ENCODE measurements at places on chromosomes 1 and 21.

GRCh38 chr1:6127587-6128163 lies 52.4 kb downstream of the CHD5 start:
- DNase-seq, result no peak

GRCh38 chr1:53519421-53519820 lies 60.2 kb downstream of the DMRTB1 start:
- no peak for DNase-seq

DNA sequence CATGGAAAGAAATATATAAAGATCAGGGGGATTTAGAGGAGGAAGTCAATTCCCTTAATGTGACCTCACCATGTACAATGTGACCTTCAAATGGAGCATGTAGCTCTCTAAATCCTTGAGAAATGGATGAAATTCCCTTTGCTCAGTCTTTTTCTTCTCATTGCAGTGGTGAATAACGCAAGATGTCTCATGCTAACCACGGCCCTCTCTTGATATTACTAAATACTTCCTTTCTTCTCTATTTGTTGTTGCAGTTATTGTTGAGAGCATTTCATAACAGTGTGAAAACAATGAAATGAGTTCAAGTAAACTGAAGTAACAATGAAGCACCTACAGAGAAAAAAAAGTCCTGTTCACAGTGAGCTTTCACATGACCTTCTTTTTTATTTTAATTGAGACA lies 55.6 kb downstream of the ZNF281 start:
- DNase-seq, result no peak

DNA sequence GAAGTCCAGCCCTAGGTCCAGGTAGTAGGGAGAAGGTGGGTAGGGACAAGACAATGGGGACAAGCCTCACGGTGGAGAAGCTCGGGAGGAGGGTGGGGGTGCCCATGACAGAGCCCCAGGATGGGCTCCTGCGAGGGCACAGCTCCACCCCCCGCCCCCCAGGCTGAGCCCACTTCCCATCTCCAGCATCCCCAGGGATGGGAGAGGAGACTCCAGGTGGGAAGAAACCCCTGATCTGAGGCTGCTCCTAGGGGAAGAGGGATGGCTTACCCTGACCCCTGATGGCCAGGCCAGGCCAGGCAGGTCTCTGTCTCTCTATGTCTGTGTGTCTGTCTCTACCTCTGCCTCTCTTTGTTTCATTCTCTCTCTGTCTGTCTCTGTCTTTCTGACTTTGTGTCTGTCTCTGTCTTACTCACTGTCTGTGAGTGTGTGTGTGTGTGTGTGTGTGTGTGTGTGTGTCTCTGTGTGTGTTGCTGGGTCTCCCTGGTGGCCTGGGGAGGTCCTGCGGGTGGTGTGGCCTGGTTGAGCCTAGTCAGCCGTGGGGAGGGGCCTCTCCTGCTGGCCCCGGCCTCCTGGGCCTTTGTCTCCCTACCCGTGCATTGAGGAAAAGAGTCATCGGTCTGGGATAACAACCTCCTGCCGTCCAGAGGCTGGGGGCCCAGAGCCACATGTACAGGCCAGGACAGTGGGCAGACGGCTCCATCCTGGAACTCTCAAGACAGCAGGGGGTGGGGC lies 45.7 kb downstream of the WNT9A start:
- no peak for DNase-seq

GRCh38 chr1:203129501-203130231 lies 2.1 kb downstream of the ADORA1 start:
- no peak for DNase-seq

GRCh38 chr1:232413674-232414073 lies 216.3 kb downstream of the SIPA1L2 start:
- no peak for DNase-seq

GRCh38 chr21:33244779-33245105 lies 15.0 kb downstream of the IFNAR2 start:
- DNase-seq, result no peak

GRCh38 chr1:177010211-177010825 lies 154.2 kb downstream of the ASTN1 start:
- no peak for DNase-seq

DNA sequence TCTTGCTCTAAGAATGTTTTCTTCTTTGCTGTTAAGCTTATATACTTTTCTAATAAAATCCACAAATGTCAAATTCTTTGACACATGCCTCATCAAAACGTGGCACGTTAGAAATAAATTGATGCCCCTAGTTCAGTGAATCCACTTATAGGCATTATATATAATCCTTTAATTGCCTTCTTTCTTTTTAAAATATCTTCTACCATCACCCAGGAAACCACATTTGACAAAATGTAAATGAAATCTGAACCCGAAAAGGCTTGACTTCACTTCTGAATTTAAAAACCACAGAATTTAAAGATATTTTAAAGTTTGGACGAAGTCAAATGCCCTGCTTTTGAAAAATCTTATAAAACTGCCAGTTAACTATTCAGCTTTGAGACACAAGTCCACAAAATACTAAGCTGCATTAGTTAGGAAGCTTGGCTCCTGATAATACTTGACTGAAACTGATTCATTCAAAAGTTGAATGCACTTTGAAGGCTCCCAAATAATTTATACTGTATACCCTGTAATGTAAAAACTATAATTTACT lies 22.4 kb upstream of the KIFAP3 start:
- DNase-seq, result no peak

DNA sequence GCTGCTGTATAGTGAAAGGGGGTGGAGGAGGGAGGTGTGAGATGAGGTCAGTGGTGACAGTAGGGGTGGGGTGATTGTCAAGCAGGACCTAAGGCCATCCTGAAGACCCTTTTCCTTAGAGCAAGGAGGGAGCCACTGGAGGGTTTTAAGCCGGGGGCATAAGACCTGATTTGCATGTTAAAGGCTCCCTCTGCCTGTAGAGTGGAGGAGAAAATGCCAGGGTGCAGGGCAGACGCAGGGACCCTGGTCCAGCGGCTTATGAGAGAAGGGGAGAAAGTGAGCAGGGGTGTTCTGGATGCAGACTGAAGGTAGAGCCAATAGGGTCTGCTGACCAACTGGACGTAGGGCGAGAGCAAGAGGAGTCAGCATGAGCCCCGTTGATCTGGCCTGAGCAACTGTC lies 154.1 kb downstream of the TRABD2B start:
- DNase-seq, result no peak

GRCh38 chr21:38440746-38441145 lies 57.5 kb downstream of the ERG start:
- DNase-seq, result no peak

DNA sequence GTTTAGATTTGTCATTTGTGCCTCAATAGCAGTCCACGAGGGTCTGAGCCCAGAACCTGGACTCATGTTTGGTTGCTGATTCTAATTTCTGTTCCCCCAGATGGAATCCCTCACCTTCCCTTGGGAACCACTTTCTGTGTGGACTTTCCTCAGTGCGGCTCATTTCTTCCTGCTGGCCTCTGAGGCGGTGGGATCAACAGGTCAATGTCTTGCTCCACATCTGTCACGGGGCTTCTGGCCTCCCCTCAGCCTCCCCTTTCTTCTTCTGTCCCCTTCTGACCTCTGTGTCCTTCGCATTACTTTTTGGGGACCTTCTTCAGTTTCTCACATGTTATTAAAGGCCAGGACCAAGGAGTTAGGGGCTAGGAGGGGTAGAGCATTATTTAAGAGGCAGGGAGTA lies 49.2 kb upstream of the PRELP start:
- no peak for DNase-seq

GRCh38 chr1:40017951-40018575 lies 22.5 kb upstream of the CAP1 start:
- no peak for DNase-seq

- DNase-seq, result no peak
Observed at GRCh38 chr1:154768456-154769125, 101.5 kb downstream of the KCNN3 start.
